Vagina (tissue), 2 donors: ENCODE measurements at places on chromosomes 6 and 20.

GRCh38 chr20:9323622-9324021 lies 190.8 kb upstream of the LAMP5 start:
- no peak for DNase-seq

GRCh38 chr6:4903751-4904370 lies 100.0 kb downstream of the RPP40 start:
- DNase-seq, result no peak

GRCh38 chr6:37376078-37376743 lies 22.4 kb downstream of the RNF8 start:
- no peak for DNase-seq

GRCh38 chr6:31710523-31711219 lies 4.0 kb downstream of the LY6G6F start:
- DNase-seq, result no peak

DNA sequence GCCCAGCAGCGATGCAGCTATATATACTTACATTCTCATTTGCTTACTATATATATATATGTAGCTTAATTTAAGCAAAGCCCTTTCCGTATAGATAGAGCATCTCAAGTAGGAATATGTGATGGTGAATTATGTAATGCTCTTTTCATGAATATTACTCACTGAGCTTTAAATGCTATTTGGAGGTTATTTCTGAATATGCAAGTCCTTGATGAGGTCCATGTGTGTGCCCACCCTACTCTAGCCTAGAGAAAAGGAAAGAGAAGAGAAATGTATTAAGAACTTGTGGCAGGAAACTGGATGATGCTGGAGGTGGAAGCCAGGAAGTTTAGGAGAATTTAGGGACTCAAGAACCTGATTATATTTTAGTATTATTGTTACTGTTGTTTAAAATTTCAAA lies 63.2 kb downstream of the PHACTR1 start:
- DNase-seq, result no peak
